GM13977 (cell line): ENCODE measurements at places on chromosomes 3 and 15.

GRCh38 chr3:33063651-33064051 lies 33.3 kb downstream of the GLB1 start:
- DNase-seq: no peak

GRCh38 chr3:49165771-49166751 lies at the start of gene CCDC71:
Gene CCDC71, minus strand, starts transcription at chr3:49166331. Its CDS starts 2,123 bp downstream, at chr3:49164208.
- peak; percentile 97 for DNase-seq

GRCh38 chr3:39021465-39022285 lies 30.1 kb downstream of the SCN11A start:
- no peak for DNase-seq

- no peak for DNase-seq
Observed at GRCh38 chr3:154766765-154767503, 313.2 kb upstream of the MME start.

GRCh38 chr15:31488437-31489204 lies 162.0 kb downstream of the KLF13 start:
- peak; percentile 83 for DNase-seq

DNA sequence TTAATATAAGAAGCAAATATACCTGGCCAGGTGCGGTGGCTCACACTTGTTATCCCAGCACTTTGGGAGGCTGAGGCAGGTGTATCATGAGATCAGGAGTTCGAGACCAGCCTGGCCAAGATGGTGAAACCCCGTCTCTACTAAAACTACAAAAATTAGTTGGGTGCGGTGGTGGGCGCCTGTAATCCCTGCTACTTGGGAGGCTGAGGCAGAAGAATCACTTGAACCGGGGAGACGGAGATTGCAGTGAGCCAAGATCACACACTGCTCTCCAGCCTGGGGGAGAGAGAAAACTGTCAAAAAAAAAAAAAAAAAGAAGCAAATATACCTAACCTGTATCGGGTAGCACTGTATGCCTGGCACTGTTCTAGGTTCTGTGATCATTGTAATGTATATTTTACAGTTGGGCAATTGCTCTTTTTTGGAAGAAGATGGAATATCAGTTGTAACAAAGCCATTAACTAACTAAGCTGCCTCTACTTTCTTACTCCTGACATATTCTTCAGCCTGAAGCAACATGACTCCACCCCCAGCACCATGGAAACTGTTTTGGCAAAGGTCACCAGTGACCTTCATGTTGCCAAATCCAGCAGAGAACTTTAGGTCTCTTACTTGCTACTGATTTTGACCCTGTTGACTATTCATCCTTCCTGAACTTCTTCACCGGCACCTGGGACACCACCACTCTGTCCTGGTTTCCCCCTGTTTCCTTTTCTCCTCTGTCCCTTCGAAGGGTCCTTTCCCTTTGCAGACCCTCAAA lies 203.8 kb downstream of the RPLP1 start:
- DNase-seq: no peak

GRCh38 chr3:69326855-69327300 lies 59.0 kb downstream of the FRMD4B start:
- DNase-seq: peak; percentile 51

GRCh38 chr3:123444744-123445143 lies 4.1 kb downstream of the ADCY5 start:
- DNase-seq: no peak

DNA sequence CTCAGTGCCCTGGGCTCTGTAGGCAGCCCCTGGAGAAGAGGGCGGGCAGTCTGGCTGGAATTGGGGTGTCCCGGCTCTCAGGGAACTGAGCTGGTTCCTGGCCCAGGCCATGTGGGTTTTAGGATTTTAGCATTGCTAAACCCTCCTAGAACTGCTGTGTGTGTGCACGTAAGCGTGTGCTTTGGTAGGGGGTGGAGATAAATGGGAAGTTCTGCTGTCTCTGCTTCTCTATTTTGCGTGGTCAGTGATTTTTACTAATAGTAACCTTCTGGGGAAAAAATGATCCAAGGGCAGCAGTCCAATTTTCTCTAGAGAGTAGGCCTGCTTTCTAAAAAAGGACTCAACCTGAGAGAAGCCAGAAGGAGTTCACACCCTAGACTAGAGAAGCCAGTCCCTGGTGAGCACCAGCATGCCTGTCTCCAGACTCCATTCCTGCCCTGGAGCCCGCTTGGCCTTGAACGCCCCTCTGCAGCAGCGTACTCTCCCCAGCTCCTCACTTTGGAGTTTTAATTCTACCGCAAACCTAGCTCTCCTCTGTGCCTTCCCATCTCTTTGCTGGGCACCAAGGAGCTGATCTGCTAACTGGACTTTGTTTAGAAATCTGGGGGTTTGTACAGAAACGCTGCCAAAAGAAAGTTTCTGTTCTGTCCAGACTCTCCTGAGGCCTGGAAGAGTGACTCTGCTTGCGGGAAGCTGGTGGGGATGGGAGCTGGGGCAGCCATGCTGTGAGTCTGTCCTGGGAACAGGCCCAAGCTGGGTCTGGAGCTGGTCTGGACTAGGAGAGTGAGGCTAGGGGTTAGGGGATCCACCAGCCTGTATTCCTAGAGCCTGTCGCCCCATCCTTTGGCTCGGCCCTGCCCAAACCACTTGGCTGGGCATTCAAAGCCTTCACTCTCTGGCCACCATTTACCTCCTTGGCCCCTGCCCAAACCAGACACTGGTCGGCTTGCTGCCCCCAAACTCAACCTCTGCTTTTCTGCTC lies 19.7 kb downstream of the CORO2B start:
- DNase-seq: no peak

DNA sequence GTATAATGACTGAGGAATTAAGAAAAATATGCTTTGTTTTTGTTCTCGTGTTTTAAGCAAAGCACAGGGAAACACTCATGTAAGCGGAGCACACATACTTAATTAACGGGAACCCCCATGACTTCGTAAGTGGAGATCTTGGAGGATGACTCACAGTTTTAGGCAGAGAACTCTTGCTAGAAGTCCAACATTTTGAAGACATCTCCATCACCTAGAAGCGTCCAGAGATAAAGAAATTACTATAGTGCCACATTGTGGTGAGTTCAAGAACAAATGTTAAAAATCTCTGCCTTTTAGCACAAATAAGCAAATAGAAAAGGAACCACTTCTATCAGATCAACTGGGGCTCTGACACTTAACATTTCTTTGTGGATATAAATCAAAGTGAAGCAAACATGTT lies 194.1 kb upstream of the ARHGEF26 start:
- no peak for DNase-seq

- no peak for DNase-seq
Observed at GRCh38 chr3:42635111-42635510, 18.4 kb upstream of the ZBTB47 start.

GRCh38 chr3:39141171-39141995 lies 12.0 kb downstream of the CSRNP1 start:
- DNase-seq: no peak

DNA sequence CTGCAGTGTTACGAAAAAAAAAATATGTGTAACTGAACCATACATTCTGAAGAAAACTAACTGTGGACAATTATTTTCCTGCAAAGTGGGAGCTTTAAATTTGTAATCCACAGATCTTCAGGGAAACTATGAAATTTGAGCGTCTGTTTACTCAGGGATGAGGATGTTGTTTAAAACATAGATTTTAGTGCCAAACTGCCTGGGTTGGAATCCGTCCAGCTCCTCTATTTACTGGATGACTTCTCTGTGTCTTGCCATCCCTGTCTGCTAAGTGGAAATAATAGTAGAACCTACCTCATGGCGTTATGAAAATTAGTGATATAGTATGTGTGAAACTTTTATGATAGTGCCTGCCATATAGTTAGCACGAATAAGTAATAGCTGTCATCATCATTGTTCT lies 666.5 kb downstream of the SQOR start:
- no peak for DNase-seq

DNA sequence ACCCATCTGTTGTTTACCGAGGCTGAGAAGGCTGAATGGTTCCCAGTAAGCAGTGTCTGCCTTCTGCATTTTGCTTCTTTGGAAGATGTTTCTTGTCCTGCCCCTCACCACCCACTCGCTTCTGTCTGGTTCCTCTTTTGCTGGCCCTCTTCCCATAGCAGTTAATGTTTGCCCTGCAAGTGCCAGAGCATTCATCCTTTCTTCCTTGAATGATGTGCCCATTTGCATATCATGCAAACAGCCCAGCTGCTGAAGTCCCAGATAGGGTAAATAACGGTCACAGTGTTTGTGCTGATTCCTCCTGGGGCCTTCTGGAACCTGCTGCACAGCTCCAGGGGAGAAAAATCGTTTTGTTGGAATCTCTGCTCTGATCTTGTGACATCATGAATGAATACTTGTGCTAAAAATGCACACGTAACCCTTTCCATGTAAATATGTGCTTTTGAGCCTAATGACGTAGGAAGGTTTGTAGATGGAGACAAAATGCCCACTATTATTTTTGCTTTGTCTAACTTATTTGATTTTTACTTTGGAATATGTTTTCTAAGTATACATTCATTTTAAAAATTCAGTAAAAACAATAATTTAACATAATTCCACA lies 381.0 kb downstream of the SOX2 start:
- DNase-seq: no peak

- no peak for DNase-seq
Observed at GRCh38 chr3:63900459-63900858, 11.7 kb downstream of the SCAANT1 start.
